Nucleus accumbens (tissue), 56 donors: ENCODE measurements at places on chromosomes 5 and 9.

- DNase-seq: no peak
These were observed 133.8 kb downstream of the PDE4D start for GRCh38 chr5:59759600-59760351.

DNA sequence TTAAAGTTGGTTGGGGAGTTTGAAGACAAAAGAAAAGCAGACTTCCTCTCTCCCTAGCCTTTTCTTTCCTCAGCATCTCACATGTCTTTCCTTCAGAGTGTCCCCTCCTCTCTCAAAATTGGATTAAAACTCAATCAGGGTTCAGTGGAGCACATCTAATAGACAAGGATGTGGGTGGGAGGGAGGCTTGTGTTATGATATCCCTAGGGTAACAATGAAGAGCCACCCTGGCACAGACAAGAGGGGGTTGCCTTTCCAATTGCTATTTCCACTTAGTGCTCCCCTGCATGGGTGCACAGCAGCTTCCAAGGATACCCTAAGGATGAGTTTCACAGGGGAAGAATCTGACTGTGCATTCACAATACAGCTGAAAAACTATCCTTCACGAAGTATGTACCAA lies 585.2 kb upstream of the C9orf72 start:
- DNase-seq: no peak

DNA sequence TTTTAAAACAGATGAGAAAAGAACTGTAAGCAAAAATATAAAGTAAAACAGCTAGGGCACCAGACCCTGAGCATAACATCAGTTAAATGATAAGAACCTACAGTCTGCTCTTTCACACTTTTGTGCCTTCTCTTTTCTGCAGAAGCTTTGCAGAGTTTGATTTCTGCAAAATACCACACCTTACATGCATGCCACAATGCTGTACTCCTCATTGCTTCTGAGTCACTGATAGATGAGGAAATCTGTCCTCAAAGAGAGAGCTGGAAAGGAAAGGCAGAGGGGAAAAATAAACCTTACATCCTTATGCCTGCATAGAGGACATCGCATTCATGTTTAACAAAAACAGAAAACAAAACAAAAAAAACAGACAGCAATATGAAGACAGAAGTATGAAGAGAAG lies 142.9 kb downstream of the ATPSCKMT start:
- DNase-seq: no peak

DNA sequence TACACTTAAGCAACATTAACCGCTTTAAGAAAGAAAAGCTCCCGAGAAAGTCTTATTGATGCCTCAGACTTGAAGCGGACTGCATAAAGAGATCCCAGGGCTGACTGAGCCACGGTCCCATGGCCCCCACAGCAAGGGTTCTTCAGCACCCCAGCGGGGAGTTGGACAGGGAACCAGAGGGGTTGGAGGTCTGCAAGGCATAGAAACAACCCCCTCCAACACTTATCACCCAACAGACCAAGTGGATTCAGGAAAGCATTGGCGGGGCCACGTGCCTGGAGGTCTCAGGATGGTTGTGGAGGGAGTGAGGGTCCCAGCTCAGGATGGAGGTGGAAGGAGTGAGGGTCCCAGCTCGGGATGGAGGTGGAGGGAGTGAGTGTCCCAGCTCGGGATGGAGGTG lies 143.7 kb upstream of the IRX2 start:
- DNase-seq: no peak

- no peak for DNase-seq
These were observed 1.4 kb downstream of the PIK3R1 start for GRCh38 chr5:68217047-68217355.

GRCh38 chr5:10538789-10539686 lies 24.8 kb upstream of the ANKRD33B start:
- DNase-seq: peak; percentile 69

DNA sequence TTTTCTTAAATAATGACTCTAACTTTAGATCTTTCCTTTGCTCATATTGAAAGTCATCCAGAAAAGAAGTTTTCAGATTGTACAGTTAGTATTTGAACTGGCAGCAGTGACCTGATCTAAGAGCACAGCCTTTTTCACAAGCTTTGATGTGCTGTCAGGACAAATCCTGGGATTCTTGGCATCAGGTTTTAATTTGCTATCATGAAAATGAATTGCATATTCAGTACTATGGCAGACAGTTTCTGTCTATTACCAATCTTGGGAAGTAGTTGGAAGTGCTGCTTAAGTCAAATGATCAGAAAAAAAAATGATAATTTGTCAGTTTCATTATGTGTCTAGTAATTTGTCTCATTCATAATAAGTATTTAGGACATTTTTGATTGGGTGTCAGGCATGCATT lies 925.6 kb upstream of the ARRDC3 start:
- DNase-seq: no peak

DNA sequence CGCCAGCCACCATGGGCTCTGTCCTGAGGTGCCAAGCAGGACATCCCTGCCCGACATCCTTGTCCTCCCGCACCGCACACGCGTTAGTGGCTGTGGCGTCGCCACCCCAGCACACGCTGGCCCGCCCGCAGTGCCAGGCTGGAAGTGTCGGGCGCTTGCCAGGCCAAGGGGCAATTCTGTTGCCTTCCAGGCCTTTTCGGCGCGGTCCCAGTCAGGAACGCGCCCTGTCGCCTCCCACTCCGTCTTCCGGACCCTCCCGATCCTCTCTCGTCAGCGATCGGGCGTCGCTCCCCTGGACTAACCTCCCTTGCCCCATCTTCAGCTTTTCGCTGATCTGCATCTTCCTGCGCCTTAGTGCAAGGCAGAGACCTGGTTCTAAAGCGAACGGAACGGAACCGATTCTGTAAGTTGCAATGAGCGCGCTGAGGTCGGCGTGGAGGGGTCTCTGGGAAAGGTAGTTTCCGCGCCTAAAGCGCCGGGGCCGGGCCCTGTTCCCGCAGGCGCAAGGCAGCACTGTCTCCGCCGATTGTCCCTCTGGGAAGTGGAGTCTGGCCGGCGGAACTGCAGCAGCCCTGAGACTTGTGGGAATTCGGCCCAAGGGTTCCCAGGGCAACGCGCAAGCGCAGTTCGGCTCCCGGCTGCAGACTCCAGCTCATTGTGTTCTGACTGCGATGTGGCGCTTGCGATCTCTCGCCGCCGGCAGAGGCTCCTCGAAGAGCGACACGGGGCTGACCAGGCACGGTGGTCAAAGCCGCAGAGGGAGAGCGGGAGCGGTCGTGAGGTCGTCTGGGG lies at the start of gene ZNF454:
ZNF454 (plus strand) TSS at position 630 of the 792 bp plus-strand sequence. CDS start 1,594 bp downstream, outside the sequence.
- DNase-seq: peak; percentile 92

DNA sequence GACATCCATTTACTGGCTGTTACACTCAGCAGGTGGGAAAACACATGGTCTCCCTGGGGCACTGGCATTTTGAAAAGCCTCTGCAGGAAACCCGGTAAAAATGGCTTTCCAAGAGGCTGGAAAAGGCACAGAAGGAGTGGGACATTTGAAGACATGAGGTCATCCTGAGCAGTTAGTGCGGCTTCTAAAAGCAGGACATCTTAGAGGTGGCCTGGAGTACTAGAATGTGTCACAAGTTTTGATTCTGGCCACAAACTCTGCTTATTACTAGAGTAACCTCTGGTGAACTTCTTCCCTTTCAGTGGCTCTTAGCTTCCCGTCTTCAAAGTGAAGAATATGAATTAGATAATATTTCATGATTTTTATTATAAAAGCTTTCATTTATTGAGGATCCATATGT lies 423.0 kb upstream of the BRINP1 start:
- DNase-seq: no peak

DNA sequence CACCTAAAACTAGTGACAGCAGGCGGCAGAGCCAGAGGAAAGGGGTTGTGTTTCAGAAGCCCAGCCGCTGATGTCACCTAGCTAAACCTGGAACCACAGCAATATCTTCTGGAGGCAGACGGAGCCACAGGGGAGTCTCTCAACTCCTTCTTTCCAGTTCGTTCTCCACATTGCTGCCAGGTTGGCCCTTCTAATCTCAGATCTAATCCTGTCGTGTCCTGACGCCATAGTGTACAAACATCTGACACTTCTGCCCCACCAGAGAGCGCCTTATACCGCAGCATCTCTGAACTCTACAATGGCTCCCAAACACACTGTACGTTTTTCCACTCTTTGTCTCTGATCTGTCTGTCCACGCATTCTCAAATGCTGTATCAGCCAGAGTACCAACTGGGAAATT lies 240.0 kb downstream of the SMARCA2 start:
- no peak for DNase-seq

DNA sequence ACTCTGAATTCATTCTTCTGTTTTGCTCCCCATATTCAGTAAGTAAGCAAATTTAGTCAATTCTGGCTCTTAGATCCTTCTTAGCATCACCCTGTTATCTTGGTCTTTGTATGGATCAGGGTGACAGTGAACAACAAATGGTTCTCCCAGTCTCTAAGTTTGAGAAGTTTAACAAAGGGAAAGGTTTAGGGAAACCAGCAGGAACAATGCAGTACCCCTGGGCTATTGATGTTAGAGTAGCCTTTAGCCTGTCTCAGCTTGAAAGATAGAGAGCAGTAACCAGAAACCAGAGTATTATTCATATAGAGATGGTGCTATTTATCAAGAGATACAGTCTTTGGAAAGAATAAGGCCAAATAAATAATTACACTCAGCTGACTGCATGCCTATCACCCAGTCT lies 241.8 kb downstream of the CDH12 start:
- DNase-seq: no peak

DNA sequence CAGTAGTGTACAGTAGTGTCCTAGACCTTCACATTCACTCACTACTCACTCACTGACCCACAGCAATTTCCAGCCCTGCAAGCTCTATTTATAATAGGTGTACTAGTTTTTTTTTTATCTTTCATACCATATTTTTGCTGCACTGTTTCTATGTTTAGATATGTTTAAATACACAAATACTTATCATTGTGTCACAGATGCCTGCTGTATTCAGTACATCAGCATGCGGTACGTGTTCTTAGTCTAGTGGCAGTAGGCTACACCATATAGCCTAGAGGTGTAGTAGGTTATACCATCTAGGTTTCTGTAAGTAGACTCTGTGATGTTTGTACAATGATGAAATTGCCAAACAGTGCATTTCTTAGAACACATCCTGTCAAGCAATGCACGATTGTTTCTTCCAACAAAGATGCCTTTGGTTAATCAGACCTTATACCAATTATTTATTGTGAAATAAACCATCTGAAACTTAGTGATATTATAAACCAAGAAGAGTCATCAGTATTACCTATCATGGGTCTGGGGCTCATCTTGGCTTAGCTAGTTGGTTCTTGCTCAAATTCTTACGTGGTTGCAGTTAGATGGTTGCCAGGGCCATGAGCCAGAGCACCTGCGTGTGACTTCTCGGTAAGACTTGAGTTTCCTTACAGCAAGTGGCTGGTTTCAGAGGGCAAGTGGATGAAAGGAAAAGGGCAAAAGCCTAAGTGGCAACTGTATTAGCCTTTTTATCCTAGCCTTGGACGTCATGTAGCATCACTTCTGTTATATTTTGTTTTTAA lies 41.1 kb downstream of the ERBIN start:
- no peak for DNase-seq

DNA sequence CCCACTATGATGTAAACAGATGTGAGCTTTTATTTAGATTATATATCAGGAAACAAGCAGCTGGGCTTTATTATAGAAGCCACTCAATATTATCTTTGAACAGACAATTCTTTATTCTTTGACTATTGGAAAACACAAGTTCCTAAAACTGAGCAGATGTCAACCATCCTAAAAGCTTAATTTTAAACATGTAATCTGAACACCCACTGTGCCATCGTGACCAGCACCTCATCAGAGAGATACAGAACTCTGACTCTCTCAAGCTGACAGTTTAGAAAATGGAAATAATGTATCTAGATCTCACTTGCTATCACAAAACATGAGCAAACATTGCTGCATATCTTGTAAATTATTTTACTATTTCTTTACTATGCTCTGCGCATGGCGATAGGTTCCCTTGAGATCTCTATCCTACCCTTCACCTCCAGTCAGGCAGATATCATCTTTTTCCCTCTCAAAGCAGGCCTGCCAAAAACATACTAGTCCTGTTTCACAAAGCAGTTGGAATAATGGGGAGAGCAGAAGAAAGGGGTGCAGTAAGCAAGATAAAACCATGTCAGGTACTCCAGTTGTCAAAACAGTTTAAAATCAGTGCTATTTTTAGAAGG lies 151.0 kb downstream of the KIAA0825 start:
- DNase-seq: no peak

DNA sequence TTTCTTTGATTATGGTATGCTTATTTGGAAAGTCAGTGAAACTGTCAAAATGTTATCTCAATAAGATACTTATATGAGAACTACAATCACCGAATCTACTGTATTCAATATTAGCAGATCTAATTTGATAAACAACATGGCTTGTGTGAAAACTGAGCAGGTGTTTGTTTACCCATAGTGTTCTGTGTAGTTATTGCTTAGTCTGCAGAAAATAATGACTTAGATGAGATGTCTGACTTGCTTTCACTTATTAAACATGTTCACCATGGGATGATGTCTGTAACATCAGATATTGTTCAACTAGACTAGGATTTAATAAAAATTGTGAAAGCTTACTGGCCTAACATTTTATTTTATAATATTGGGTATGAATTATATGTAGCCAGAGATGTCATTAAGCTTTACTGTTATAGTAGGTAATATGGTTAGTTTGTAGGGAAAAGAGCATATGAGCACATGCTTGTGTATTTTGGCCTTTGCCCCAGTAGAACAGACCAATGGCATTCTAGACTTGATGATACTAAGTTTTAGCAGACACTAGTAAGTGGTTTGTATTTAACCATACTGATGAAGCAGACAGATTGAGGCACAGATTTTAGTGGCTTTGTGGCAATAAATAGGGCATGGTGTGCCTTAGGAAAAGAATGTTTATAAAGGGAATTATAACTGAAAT lies 16.4 kb downstream of the SUB1 start:
- no peak for DNase-seq

DNA sequence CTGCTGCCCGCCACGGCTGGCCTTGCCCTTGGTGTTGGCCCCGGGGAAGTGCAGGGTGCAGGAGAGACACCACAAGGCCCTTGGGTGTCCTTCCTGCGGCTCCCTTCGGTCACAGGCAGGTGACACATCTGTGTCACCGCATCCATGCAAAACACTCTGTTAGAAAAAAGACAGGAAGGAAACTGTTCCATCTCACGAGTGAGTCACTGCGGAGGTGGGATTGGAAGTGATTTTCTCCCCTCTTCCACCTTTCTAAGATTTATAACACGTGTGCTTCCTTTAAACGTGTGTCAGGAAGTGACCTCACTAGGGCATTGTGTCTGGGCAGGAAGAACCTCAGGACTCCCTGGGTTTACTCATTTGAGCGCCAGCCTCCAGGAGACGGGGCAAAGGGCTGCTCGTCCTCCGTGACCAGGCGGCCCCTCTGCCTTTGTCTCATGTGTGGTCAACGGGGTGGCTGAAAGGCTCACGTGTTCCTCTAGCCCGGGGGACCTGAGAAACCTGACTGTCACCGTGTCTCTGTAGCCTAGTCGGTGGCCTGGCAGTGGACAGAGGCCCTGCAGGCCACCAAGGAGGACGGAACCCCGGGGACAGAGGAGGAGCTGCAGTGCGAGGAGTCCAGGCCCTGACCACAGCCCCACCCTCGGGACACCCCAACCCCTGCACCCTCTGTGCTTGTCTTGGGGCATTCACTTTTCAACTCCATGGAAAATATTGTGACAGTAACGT lies 4.9 kb upstream of the LCN1 start:
- DNase-seq: no peak

GRCh38 chr9:127742435-127743088 lies 7.5 kb upstream of the TOR2A start:
- DNase-seq: no peak
